Prostate gland (tissue), 2 donors: ENCODE measurements at places on chromosomes 5 and 9. TPM values are rescaled to one million over a fixed set of nuclear protein-coding genes. Genes with fewer than 3 reads are reported as not detected.

DNA sequence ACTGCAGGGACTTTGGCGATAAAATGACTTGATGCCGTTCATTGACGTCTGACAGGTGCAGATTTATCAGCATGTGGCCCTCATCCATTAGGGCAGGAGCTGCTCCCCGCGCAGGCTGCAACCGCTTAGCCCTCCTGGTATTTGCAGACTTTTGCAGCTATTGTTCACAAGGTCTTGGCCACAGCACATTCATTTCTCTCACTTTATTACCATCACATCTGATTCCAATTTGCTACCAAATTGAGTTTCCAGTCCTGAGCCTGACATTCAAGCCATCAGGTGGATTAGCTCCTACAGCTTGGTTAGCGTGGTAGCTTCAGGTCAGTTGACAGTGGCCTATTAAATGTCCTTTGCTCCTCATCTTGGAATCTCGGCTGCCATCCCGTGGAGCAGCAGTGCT, 299.2 kb downstream of the CD180 start:
- H3K4me3 ChIP-seq: no peak overlapping the region
- no peaks in the 10 kb centered on the region for H3K27me3 ChIP-seq
- DNase-seq: no peak
- no peaks in the 10 kb centered on the region for H3K36me3 ChIP-seq

CCDC192 gene
- total RNA-seq: not detected

CCL27 gene
- not detected for total RNA-seq

DNA sequence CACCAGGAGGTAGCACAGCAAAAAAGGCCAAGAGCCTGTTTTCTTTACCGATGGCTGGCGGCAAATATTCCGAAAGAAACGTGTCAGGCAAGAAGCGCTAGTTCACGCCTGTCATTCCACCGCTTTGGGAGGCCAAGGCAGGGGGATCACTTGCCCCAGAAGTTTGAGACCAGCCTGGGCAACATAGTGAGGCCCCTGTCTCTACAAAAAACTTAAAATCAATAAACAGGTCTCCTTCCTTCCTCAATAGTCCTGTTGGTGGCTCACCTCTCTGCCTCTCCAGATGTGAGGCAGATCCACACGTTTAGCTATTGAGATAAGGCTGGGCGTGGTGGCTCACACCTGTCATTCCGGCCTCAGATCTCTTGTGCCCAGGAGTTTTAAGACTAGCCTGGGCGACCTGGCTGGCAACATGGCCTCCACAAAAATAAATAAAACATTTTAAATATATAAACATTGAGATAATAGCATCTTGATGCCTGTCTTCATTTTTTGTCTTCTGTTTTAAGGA, 1.3 kb upstream of the TMEM250 start:
- H3K4me1 ChIP-seq: no peaks in the 10 kb centered on the region
- H3K4me3 ChIP-seq: peak overlapping the region; percentile 76
- no peaks in the 10 kb centered on the region for H3K27me3 ChIP-seq
- H3K36me3 ChIP-seq: no peaks in the 10 kb centered on the region

GRCh38 chr5:137760719-137761516, 6.8 kb upstream of the HNRNPA0 start:
- no peak overlapping the region for H3K27ac ChIP-seq
- H3K4me3 ChIP-seq: no peak overlapping the region
- DNase-seq: no peak
- no peaks in the 10 kb centered on the region for H3K27me3 ChIP-seq

DNA sequence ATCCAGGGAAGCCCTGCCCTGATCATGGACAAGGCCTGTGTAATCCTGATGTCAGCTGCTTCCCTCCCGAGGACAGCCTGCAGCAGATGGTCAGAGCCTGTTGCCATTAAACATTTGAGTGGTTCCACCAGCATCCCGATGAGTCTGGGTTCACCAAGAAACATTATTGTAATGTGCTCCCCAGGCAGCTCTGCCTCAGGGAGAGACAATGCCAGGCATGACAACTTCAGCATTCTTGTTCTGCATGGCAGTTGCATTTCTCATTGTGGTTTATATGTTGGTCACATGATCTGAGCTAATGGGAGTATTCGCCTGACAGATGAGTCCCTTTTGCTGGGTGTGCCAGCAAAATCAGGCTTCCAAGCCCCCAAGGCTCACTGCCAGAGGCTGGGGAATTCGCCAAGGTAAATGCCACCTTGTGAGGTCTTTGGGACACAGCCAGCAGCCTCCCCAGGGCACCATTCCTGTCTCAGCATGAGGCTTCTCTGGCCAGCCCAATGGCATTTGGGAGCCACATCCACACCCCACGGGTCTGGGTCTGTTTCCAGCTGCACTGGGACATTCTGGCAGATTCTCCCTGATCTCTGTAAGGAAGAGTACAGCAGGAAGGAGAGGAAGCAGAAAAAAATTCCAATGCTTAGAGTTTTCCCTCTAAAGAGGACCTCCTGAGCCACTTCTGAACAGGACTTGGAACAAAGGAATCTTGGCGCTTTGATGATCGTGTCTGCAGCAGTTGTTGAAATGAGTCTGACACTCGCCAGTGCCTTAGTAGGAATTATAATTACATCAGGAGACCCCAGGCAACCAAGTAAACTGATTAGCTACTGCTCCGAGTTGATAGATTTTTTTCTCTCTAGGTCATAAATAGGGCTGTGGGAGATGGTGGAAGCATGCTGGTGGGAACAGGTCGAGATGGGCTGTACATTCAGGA, 18.7 kb downstream of the KCNIP1 start:
- no peaks in the 10 kb centered on the region for H3K4me1 ChIP-seq
- H3K4me3 ChIP-seq: no peak overlapping the region
- H3K36me3 ChIP-seq: no peaks in the 10 kb centered on the region
- peak; percentile 85 for DNase-seq
- H3K27ac ChIP-seq: no peak overlapping the region
- H3K27me3 ChIP-seq: no peaks in the 10 kb centered on the region

GRCh38 chr5:56610093-56610698, 205.2 kb upstream of the MAP3K1 start:
- H3K4me1 ChIP-seq: no peaks in the 10 kb centered on the region
- H3K4me3 ChIP-seq: no peak overlapping the region
- no peak for DNase-seq
- no peaks in the 10 kb centered on the region for H3K36me3 ChIP-seq
- H3K27ac ChIP-seq: no peak overlapping the region
